ENCODE measurements at places on chromosomes 12 and 14. TPM values are rescaled to one million over a fixed set of nuclear protein-coding genes. Genes with fewer than 3 reads are reported as not detected.

DNA sequence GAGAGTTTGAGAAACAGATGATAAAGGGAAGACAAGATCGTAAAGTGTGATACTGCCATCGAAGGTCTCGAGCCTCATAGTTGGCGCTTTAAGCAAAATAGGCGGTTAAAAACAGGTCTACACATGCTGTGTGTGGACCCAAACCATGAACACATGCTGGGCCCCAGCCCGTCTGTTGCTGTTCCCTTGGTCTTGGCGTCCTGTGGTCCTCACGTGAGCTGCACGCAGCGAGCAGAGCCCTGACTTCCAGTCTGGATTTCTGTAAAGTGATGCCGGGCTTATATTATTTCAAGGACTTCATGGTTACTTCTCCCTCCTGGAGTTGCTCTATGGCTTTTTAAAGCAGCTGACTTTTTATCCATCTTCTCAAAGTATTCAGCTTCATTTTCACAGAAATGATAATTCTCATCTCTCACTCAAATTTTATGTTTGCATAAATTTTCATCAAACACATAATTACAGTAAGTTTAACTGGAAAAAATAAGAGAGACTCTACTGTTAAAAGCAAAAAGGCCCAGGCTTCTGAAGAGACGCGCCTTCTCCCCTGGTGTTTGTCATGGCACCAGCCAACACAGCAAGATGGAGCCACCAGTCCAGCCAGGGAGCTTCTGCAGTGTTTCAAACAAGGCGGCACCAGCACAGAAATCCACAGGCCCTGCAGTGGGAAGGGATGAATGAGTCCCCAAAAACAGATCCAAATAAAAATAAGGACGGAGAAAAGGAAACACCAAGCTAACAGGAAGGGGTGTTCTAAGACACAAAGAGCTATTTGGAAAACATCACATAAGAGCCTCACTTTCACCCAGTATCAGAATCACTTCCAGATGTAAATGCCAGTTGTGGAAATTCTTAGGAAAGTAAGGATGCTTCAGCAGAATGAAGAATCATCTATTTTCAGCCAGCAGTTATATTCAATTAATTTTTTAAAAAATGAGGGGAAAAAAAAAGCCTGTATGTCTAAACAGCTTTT lies 24.9 kb downstream of the SFSWAP start:
- no peak for DNase-seq

GRCh38 chr14:94145902-94146527 lies 16.6 kb upstream of the IFI27L2 start:
- DNase-seq, result no peak

GRCh38 chr12:64625243-64626077 lies 15.2 kb downstream of the RASSF3 start:
- DNase-seq, result peak; percentile 94

DNA sequence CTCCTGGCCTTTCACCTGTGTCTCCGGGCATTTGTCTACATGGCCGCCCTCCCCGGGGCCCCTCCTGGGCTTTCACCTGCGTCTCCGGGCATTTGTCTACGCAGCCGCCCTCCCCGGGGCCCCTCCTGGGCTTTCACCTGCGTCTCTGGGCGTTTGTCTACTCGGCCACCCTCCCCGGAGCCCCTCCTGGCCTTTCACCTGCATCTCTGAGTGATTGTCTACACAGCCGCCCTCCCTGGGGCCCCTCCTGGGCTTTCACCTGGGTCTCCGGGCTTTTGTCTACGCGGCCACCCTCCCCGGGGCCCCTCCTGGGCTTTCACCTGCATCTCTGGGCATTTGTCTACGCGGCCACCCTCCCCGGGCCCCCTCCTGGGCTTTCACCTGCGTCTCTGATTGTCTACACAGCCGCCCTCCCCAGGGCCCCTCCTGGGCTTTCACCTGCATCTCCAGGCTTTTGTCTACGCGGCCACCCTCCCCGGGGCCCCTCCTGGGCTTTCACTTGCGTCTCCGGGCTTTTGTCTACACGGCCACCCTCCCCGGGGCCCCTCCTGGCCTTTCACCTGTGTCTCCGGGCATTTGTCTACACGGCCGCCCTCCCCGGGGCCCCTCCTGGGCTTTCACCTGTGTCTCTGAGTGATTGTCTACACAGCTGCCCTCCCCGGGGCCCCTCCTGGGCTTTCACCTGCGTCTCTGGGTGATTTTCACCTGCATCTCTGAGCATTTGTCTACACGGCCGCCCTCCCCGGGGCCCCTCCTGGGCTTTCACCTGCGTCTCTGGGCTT lies 68.0 kb upstream of the GALNT9 start:
- no peak for DNase-seq

- DNase-seq, result no peak
Observed at GRCh38 chr12:26690601-26691000, 142.4 kb downstream of the ITPR2 start.

GRCh38 chr14:46951103-46951502 lies 299.5 kb upstream of the RPL10L start:
- DNase-seq, result no peak

DNA sequence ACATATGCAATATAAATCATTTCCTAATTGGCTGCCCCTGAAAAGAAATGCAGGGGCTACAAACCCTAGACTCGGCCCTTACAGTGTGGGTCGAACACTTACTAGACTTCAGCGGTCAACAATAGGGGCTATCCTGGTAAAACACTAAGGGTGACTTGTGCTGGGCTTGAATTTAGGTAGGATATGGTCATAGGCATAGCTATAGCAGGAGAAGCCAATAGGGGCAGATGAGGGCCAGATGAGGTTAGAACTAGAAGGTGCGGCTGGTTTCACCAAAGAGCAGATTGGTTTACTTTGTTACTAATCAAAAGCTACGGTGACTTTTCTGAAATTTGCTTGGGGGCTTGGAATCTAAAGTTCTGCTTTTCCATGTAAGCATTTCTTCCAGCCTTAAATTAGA lies 282.3 kb upstream of the DIO2 start:
- no peak for DNase-seq

DNA sequence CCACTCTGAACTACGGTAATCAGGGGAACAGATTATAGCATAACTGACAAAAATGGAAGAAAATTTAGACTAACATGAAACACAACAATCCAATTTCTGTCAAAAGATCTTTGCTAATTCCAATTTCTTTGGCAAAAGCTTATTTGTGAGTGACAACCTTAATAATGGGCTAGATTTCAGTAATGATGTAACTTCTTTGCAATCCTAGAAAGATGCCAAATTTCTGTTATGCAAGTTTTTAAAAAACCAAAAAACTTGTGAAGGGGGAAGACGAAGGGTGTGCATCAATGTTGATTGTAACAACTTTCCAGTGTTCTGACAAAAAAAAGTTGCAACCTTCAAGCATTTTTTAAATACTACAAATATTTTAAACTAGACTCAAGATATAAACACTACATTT lies 59.9 kb downstream of the DICER1 start:
- no peak for DNase-seq

DNA sequence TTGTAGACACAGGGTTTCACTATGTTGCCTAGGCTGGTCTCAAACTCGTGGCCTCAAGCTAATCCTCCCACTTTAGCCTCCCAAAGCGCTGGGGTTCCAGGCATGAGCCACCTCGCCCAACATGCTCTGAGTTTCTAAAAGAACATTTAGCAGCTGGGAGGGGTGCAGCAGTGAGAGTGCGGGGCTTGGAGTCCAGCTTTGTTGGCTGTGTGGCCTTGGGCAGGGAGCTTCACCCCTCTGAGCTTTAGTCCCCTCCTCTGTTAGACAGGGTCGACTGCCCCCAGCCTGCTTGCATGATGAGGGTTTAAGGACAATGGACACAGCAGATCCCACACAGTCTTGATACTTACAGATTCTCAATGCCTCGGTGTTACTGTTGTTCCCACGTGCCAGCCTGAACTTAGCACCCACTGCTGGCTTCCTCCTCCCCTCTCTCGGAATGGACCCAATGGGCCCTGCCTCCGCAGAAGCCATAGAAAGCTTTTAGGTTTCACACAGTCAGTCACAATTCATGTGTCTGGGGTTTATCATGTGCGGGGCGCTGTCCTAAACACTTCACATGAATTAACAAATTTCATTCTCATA lies 54.6 kb downstream of the PSMA6 start:
- no peak for DNase-seq

DNA sequence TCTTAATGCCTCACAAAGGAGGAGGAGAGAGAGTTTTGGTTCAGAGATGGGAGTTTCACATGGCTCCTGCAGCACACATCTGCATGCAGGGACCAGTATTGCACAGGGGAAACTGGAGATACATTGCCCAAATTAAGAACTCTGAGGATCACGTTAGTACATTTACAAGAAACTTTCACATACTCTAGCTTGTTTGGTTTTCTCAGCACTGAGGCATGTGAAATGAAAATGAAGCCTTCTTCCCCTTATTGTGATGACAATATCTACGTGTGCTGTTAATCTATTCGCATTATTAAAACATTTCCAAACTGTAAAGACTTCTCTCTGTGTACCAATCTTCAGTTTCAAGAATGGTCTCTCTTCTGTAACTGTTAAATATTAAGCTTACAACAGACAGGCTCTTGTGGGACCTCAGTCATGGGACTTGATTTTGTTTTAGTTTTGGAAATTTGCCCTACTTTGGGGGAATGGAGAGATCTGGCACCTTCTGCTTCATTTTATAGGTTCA lies 124.7 kb downstream of the DAAM1 start:
- no peak for DNase-seq

DNA sequence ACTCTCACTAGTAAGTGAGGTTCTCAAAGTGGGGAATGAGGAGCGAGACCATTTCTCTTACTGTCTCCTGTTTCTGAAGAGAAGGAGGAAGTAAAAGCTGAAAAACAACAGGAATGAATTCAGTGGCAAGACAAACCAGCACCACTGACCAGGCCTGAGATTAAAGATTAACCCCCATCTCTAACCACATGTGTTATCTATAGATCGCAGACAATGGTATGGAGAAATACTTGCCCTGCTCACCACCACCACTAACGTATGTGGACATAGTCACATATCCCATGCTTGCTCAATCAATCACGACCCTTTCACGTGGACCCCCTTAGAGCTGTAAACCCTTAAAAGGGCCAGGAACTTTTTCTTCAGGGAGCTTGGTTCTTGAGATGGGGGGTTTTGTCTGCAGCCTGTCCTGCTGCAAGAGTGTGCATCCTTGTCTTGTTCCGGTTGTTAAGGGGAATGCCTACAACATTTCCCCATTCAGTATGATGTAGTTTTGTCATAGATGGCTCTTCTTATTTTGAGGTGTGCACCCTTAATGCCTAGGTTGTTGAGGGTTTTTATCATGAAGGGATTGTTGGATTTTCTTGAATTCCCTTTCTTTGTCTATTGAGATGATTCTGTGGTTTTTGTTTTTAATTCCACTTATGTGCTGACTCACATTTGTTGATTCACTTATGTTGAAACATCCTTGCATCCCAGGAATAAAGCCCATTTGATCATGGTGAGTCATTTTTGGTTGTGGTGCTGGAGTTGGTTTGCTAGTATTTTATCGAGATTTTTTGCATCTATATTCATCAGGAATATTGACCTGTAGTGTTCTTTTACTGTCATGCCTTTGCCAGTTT lies 698.8 kb upstream of the LMO3 start:
- peak; percentile 35 for DNase-seq

GRCh38 chr14:59374048-59374447 lies 91.1 kb downstream of the GPR135 start:
- no peak for DNase-seq

DNA sequence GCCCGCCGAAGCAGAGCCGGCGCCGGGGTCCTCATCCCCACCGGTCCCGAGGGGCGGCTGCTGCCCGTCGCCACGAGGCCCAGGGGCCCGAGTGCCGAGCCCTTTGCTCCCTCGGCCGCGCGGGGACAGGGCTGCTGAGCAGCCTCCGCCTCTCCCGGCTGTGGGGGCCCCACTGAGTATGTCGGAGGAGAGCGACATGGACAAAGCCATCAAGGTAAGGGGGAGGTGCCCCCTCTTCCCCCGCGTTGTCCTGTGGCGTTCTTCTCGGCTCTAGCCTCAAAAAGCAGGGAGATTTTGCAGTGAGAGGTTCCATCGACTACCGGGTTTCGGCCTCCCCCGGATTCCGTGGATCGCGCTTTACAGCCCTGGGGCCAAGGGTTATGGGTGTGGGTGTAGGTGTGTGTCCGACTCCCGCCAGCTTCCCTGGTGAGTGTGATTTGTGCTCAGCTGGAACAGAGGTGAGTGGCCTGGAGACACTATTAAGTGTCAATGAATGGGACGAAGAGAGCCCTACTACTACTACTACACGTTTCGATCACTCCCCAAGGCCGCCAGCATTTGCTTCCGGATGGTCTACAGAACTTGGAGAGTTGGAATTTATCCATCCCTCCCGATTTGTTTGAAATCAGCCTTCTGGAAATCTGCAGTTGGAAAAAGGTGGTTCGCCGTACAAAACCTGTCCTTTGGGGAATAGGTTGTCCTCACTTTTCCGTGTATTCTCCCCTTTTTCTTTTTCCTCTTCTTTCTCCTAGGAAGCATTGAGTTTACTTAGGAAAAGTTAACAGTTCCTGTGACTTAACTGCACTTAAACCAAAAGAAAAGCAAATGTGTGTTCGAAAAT lies 748 bp downstream of the MAPKAPK5 start:
- no peak for DNase-seq

GRCh38 chr12:117641885-117642284 lies 280.5 kb upstream of the NOS1 start:
- no peak for DNase-seq

- no peak for DNase-seq
Observed at GRCh38 chr12:55797068-55797467, 20.5 kb downstream of the SARNP start.

DNA sequence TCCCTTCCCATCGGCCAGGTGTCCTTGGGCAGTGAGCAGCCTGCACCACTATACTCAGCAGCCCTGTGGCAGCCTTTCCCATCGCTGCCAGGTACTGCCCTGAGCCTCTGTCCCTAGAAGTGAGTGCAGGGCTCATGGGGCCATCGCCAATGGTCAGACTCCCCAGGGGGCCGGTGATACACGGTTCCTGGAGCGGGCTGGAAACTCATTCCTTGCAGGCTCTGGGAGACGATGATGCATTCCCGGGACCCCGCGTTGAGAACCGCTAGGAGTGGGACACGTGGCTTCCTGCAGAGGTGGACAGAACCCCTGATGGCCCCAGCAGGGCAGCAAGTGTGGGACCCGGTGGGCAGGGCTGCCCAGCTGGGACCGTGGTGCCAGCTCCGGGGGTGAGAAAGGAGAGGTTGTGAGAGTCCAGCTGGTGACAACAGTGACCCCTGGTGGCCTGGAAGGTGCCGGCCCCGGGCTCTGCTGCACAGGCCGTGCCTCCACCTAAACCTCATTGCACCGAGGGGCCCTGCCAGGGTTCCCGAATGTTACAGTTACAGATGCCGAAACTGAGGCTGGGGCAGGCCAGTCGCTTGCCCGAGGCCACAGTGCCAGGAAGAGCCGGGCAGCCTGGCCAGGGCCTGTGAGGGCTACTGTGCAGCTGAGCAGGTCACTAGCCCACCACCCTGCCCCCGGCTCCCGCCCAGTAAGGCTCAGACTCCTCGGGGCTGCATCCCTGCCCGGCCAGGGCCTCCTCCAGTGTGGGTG lies 33.8 kb downstream of the FBRSL1 start:
- no peak for DNase-seq

The TBC1D30 gene
- total RNA-seq, result 3.8 TPM

The LIN52 gene
- total RNA-seq, result 4.6 TPM

The NFATC4 gene
- 4.5 TPM for total RNA-seq

The PSMC6 gene
- total RNA-seq, result 102 TPM

The ARHGEF25 gene
- total RNA-seq, result 1.3 TPM

The SYNE3 gene
- not detected for total RNA-seq

The WASHC3 gene
- 51.0 TPM for total RNA-seq

The GLS2 gene
- 2.9 TPM for total RNA-seq

The ART4 gene
- total RNA-seq, result not detected

The PRKD1 gene
- 4.5 TPM for total RNA-seq

The ANKS1B gene
- 0.46 TPM for total RNA-seq

Data from epithelial cell of proximal tubule (primary cell).